ENCODE measurements at places on chromosomes 6 and 20. TPM values are rescaled to one million over a fixed set of nuclear protein-coding genes. Genes with fewer than 3 reads are reported as not detected.

- no peak overlapping the region for H3K4me3 ChIP-seq
- no peaks in the 10 kb centered on the region for H3K36me3 ChIP-seq
- no peak overlapping the region for H3K27ac ChIP-seq
- H3K4me1 ChIP-seq, result no peaks in the 10 kb centered on the region
- DNase-seq, result no peak
Measured at GRCh38 chr20:36501367-36502006, 39.8 kb upstream of the MYL9 start.

DNA sequence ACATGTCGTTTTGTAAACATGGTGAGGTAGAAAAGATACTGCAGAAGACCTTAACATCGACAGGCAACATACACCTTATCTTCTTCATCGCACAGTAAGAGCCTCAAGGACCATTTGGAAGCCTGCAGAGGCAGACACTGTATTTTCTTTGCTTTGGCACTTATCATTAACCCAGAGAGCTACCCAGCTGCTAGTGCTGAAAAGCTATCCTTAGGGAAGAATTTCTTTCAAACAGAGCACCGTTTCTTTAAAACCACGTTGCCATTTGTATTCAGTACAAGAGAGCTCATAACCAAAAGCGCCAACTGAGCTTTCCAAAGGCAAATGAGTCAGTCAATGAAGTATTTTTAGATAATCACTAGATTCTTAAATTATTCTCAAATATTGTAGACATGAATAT is 306.6 kb downstream of the EPM2A start:
- H3K27me3 ChIP-seq, result no peaks in the 10 kb centered on the region
- no peaks in the 10 kb centered on the region for H3K36me3 ChIP-seq
- H3K27ac ChIP-seq, result no peak overlapping the region
- DNase-seq, result no peak

GRCh38 chr6:108846101-108846500 is 2.1 kb upstream of the ARMC2 start:
- no peaks in the 10 kb centered on the region for H3K36me3 ChIP-seq
- no peak overlapping the region for H3K4me3 ChIP-seq
- peaks cover 4% of the 10 kb centered on the region for H3K4me1 ChIP-seq
- H3K27me3 ChIP-seq, result no peaks in the 10 kb centered on the region

- DNase-seq, result no peak
- H3K36me3 ChIP-seq, result no peaks in the 10 kb centered on the region
- no peak within 1 kb of the TSS for H3K4me3 ChIP-seq
- H3K27me3 ChIP-seq, result no peaks in the 10 kb centered on the region
- H3K4me1 ChIP-seq, result no peaks in the 10 kb centered on the region
Measured at GRCh38 chr6:152697634-152698033, at the start of gene MYCT1. MYCT1 (plus strand) TSS chr6:152697897; CDS start chr6:152697903, 6 bp downstream.

GRCh38 chr6:52574709-52575501 is 2.0 kb downstream of the TRAM2 start:
- H3K4me1 ChIP-seq, result peaks cover 52% of the 10 kb centered on the region
- DNase-seq, result peak; percentile 74
- H3K4me3 ChIP-seq, result peak overlapping the region; percentile 95
- H3K27me3 ChIP-seq, result no peaks in the 10 kb centered on the region
- peak overlapping the region; percentile 89 for H3K27ac ChIP-seq

DNA sequence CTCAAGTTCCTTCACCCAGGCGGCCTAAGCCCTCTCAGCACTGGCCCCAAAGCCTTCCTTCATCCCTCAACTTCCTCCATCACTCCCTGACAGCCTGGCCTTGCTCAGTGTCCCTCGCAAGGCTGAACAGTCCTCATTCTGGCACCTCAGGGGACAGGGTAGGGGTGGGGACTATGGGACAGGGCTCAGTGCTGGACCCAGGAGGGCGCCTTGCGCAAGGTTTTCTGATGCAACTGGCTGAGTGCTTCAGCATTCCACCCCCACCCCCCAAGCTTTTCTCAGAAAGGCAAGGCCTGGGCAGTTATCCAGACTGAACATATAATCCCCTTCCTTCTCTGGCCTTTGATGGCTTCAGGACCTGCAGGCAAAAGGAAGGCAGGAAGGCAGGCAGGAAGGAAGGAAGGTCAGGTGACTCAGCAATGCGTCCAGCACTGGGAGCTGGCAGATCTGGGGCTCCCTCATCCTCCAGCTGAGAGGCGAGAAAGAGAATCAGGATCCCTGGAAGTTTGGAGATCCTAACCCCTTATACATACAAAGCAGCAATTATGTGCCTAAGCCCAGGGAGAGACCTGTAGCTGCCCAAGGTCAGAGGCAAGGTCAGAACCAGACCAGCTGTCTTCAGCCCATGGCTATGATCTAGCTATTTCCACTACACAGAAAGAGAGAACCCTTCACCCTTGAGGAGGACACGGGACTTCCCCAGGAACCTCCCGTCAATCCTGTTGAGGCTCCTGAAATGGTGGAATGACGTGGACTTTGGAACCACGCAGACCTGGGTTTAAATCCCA is 8.6 kb upstream of the TRIB3 start:
- peak; percentile 89 for DNase-seq
- H3K4me3 ChIP-seq, result no peak overlapping the region
- H3K36me3 ChIP-seq, result no peaks in the 10 kb centered on the region
- H3K27me3 ChIP-seq, result no peaks in the 10 kb centered on the region

DNA sequence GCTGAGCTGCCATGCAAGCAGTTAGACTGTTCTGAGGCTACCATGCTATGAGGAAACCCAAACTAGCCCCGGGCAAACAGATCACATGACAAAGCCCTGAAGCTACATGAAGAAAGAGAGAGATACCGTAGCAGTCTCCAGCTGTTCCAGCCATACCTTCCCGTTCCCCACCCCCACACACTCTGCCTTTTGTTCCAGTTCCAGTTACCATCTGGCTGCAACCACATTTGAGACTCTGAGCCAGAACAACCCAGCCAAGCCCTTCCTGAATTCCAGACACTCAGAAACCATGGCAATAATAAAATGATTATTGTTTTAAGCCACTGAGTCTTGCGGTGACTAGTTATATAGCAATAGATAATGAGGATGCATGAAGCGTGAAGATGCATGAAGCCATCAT is 28.3 kb downstream of the RIN2 start:
- H3K27me3 ChIP-seq, result no peaks in the 10 kb centered on the region
- no peak overlapping the region for H3K4me3 ChIP-seq
- peak overlapping the region; percentile 75 for H3K27ac ChIP-seq
- no peak for DNase-seq
- H3K36me3 ChIP-seq, result no peaks in the 10 kb centered on the region

- no peaks in the 10 kb centered on the region for H3K36me3 ChIP-seq
- no peaks in the 10 kb centered on the region for H3K27me3 ChIP-seq
- no peak overlapping the region for H3K4me3 ChIP-seq
- H3K27ac ChIP-seq, result no peak overlapping the region
Measured at GRCh38 chr20:60043435-60043834, 85.2 kb downstream of the CDH26 start.

- H3K36me3 ChIP-seq, result peaks cover 6% of the 10 kb centered on the region
- no peak for DNase-seq
- H3K4me1 ChIP-seq, result peaks cover 22% of the 10 kb centered on the region
- no peak overlapping the region for H3K27ac ChIP-seq
- no peaks in the 10 kb centered on the region for H3K27me3 ChIP-seq
Measured at GRCh38 chr20:41426976-41427375, 60.4 kb upstream of the EMILIN3 start.

- H3K27ac ChIP-seq, result peak overlapping the region; percentile 80
- H3K4me3 ChIP-seq, result no peak overlapping the region
- peaks cover 15% of the 10 kb centered on the region for H3K4me1 ChIP-seq
Measured at GRCh38 chr20:47493175-47493962, 8.3 kb upstream of the NCOA3 start.

DNA sequence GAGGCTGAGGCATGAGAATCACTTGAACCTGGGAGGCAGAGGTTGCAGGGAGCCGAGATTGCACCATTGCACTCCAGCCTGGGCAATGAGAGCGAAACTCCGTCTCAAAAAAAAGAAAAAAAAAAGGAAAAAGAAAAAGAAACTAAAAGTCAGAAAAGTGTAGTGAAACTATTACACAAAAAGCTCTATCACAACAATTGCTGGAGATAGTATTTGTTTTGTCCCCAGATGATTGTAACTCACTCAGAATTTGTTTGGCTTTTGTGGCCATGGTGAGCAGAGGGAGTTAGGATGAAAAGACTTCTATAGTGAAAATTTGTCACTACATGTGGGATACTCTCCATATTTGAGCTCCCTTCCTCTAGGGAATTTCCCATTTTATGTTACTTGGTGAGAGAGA is 5.2 kb upstream of the GOPC start:
- no peak overlapping the region for H3K27ac ChIP-seq
- no peaks in the 10 kb centered on the region for H3K4me1 ChIP-seq
- no peaks in the 10 kb centered on the region for H3K36me3 ChIP-seq
- H3K27me3 ChIP-seq, result no peaks in the 10 kb centered on the region

DNA sequence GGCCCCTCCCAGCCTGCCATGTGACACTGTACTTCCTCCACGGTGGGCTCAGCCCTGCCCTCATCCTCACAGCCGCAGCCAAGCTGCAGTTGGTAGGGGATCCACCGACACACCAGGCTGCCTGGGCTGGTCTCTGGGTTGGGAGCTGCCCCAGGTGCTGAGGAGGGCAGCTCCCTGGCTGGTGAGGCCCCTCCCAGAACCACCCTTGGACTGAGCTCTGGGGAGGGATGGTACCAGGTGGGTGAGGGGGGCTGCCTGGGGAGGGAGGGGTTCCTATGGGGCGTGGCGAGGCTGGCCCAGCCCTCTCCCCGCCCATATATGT is 185 bp upstream of the TNFRSF6B start:
- H3K27me3 ChIP-seq, result no peaks in the 10 kb centered on the region
- H3K4me3 ChIP-seq, result no peak overlapping the region
- no peak overlapping the region for H3K27ac ChIP-seq

- no peaks in the 10 kb centered on the region for H3K36me3 ChIP-seq
- H3K27ac ChIP-seq, result no peak overlapping the region
- H3K27me3 ChIP-seq, result no peaks in the 10 kb centered on the region
- H3K4me3 ChIP-seq, result no peak overlapping the region
- H3K4me1 ChIP-seq, result peaks cover 34% of the 10 kb centered on the region
- no peak for DNase-seq
Measured at GRCh38 chr6:108686896-108687295, 126.2 kb downstream of the FOXO3 start.

DNA sequence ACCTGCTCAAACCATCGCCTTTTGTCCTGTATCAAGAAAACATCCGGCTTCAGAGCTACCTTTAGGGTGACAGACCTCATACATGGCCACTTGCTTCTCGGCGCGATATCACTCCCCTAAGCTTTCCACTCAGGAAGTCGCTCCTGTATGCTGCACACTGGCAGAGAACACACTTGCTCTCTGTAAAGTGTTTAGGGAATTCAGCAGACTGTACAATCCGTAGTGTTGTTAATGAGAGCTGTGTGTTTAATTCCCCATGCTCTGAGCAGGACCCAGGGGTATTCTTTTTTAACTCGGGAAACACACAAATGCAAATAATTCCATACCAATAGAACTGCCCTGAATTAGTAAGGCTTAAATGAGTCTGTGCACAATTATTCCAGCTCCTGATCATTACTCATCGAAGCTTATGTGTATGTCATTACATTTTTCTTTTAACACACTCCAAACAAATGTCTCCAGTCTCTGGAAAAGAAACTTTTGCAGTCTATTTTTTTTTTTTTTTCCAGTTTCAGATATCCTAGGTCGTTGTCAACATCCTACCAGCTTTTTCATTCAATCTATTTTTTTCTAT is 338.7 kb upstream of the ARID1B start:
- no peaks in the 10 kb centered on the region for H3K4me1 ChIP-seq
- no peaks in the 10 kb centered on the region for H3K27me3 ChIP-seq
- DNase-seq, result no peak
- no peak overlapping the region for H3K4me3 ChIP-seq
- H3K27ac ChIP-seq, result no peak overlapping the region

DNA sequence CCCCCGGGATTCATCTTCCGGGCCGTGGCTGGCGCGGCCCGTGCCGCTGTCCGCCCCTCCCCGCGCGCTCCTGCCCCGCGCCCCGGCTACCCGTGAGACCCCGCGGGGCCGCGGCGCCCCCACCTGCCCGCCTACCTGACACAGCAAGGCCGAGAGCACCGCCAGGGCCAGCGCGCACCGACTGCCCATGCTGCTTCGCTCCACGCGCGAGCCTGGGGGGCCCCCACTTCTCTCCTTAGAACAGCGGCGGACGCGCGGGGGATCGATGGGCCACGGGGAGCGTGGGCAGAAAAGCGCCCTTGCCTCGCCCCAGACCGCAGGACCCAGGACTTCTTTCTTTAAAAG is 955 bp downstream of the DLL1 start:
- H3K27ac ChIP-seq, result no peak overlapping the region
- H3K36me3 ChIP-seq, result no peaks in the 10 kb centered on the region
- DNase-seq, result no peak
- peak overlapping the region; percentile 30 for H3K4me3 ChIP-seq
- H3K4me1 ChIP-seq, result peaks cover 39% of the 10 kb centered on the region

DNA sequence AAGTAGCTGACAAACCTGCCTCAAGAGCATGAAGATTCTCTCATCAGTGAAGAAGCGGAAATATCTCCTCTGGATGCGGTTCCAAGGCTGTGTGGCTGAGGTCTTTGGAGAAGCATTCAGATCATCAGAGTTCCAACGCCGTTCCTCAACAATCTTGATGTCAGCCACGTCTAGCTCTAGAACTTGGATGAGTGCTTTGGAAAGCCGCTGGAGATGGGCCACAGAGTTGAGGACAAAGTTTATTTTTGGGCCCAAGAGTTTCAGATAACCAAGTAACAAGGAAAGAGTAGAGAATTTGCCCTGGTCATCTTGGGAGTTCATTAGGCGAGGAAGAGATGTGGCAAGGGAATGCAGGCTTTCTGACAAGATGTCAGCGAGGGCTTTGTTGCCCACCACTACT is 20.9 kb downstream of the TTI1 start:
- H3K4me3 ChIP-seq, result no peak overlapping the region
- no peaks in the 10 kb centered on the region for H3K4me1 ChIP-seq
- no peaks in the 10 kb centered on the region for H3K27me3 ChIP-seq
- DNase-seq, result no peak

- H3K4me1 ChIP-seq, result peaks cover 11% of the 10 kb centered on the region
- H3K27me3 ChIP-seq, result no peaks in the 10 kb centered on the region
- no peak overlapping the region for H3K27ac ChIP-seq
- H3K4me3 ChIP-seq, result no peak overlapping the region
- no peaks in the 10 kb centered on the region for H3K36me3 ChIP-seq
Measured at GRCh38 chr6:79640146-79641111, 9.3 kb downstream of the SH3BGRL2 start.

- peaks cover 4% of the 10 kb centered on the region for H3K36me3 ChIP-seq
- DNase-seq, result no peak
- no peak overlapping the region for H3K4me3 ChIP-seq
Measured at GRCh38 chr20:41432746-41433145, 66.1 kb upstream of the EMILIN3 start.

- H3K36me3 ChIP-seq, result no peaks in the 10 kb centered on the region
- H3K4me3 ChIP-seq, result no peak overlapping the region
- no peaks in the 10 kb centered on the region for H3K27me3 ChIP-seq
- peak overlapping the region; percentile 40 for H3K27ac ChIP-seq
- DNase-seq, result no peak
Measured at GRCh38 chr6:117494283-117494682, 11.8 kb downstream of the DCBLD1 start.

DNA sequence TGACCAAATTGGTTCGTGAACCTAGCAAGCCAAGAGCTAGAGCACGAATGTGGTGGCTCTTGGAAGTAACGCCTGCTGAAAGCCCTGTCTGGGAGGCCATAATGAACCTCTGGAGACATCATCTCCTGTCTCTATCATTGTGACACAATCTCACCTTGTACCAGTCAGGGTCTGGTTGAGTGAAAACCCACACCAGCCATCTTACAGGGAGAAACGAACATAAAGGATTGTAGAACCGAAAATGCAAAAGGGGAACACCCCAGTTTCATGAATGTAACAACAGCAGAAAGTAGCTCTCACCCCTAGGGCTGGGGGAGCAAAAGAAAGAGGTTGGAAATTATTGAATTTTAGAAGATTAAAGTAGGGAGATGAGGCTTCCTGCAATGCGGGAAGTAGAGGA is 50.9 kb upstream of the TAB2 start:
- no peaks in the 10 kb centered on the region for H3K4me1 ChIP-seq
- no peaks in the 10 kb centered on the region for H3K27me3 ChIP-seq

The PRDM13 gene
- not detected for total RNA-seq

The HLA-DMB gene
- 1.0 TPM for total RNA-seq

The SNAI1 gene
- 3.0 TPM for total RNA-seq

The ZNF311 gene
- total RNA-seq, result 0.56 TPM

The OOEP gene
- total RNA-seq, result not detected

Data from hepatocyte (in vitro differentiated cells).